ENCODE measurements at places on chromosomes 2 and 18. TPM values are rescaled to one million over a fixed set of nuclear protein-coding genes. Genes with fewer than 3 reads are reported as not detected.

SPP2 gene
- not detected for total RNA-seq

GRCh38 chr18:12686100-12686499 lies 16.4 kb downstream of the CEP76 start:
- H3K27ac ChIP-seq: no peak overlapping the region
- no peaks in the 10 kb centered on the region for H3K27me3 ChIP-seq
- H3K36me3 ChIP-seq: no peaks in the 10 kb centered on the region
- no peaks in the 10 kb centered on the region for H3K4me1 ChIP-seq

- no peak for DNase-seq
- H3K4me3 ChIP-seq: no peak overlapping the region
- no peaks in the 10 kb centered on the region for H3K4me1 ChIP-seq
- H3K36me3 ChIP-seq: no peaks in the 10 kb centered on the region
Observed at GRCh38 chr2:172375251-172375650, 52.1 kb upstream of the ITGA6 start.

DHRS9 gene
- total RNA-seq: not detected

GRCh38 chr2:18077231-18077630 lies 198.8 kb downstream of the KCNS3 start:
- DNase-seq: no peak
- H3K4me1 ChIP-seq: no peaks in the 10 kb centered on the region
- no peak overlapping the region for H3K27ac ChIP-seq

DNA sequence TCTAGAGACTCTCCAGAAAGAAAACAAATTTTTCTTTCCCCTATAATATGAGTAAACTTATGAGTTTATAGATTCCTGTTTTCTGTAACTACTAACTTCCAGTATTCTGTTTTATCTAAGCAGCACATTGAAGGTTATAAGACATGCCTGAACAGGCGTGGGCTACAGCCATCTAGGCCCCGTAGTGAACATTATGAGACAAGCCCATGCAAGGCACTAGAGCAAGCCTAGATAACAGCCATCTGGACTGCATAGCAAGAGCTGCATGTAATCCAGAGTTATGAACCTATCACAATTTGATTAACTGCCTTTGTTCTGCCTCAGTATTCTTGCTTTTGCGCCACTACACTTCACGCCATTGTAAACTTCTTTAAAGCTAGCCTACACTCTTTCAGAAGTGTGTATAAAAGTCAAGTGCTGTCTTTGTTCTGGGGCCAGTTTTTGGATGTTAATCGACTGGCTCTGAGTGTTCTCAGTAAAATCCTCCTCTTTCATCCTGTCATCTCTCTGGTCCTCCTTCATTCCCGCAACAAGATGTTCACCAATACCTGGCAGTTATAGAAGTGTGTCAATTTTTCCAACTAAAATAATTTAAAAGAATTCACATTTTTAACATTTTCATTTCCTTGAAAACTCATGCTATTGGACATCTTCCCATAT lies 3.0 kb upstream of the SULT1C3 start:
- H3K27me3 ChIP-seq: no peaks in the 10 kb centered on the region
- H3K36me3 ChIP-seq: no peaks in the 10 kb centered on the region
- H3K27ac ChIP-seq: no peak overlapping the region
- no peaks in the 10 kb centered on the region for H3K4me1 ChIP-seq
- no peak overlapping the region for H3K4me3 ChIP-seq

GALNT13 gene
- not detected for total RNA-seq

SIX3 gene
- not detected for total RNA-seq

TOGARAM2 gene
- total RNA-seq: 5.2 TPM

DNA sequence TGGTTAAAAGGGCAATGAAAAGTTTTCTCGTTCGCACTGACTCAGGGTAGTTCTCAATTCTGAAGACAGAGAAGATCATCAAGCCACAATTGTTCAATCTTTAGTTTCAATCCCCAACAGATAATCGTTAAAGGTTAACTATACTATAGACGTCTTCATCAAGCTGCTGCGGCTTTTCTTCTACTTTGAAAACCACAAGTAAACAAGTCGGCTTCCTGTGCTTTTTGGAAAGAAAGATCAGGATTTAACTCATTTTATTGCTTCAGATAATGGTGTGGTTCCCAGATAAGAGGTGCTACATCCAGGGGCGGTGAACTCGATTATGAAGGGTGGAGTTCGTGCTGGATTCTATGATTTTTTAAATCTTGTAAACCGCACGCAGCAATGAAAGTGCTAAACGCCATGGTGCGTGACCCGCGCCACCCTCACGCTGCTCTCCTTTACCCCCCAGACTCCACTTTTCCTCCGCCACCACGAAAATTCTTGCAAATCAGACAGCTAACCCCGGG lies 545 bp upstream of the CDCA7 start:
- H3K27me3 ChIP-seq: no peaks in the 10 kb centered on the region
- H3K4me1 ChIP-seq: peaks cover 9% of the 10 kb centered on the region
- peak overlapping the region; percentile 97 for H3K4me3 ChIP-seq
- H3K27ac ChIP-seq: peak overlapping the region; percentile 47
- DNase-seq: peak; percentile 3

GRCh38 chr2:9440058-9440727 lies 16.7 kb downstream of the CPSF3 start:
- DNase-seq: no peak
- H3K4me3 ChIP-seq: no peak overlapping the region
- no peaks in the 10 kb centered on the region for H3K4me1 ChIP-seq
- H3K36me3 ChIP-seq: peaks cover 15% of the 10 kb centered on the region
- no peak overlapping the region for H3K27ac ChIP-seq
- H3K27me3 ChIP-seq: no peaks in the 10 kb centered on the region

GRCh38 chr2:163701399-163702195 lies 34.2 kb downstream of the FIGN start:
- H3K4me1 ChIP-seq: no peaks in the 10 kb centered on the region
- H3K36me3 ChIP-seq: no peaks in the 10 kb centered on the region
- no peak for DNase-seq
- H3K4me3 ChIP-seq: no peak overlapping the region
- H3K27ac ChIP-seq: no peak overlapping the region

DNA sequence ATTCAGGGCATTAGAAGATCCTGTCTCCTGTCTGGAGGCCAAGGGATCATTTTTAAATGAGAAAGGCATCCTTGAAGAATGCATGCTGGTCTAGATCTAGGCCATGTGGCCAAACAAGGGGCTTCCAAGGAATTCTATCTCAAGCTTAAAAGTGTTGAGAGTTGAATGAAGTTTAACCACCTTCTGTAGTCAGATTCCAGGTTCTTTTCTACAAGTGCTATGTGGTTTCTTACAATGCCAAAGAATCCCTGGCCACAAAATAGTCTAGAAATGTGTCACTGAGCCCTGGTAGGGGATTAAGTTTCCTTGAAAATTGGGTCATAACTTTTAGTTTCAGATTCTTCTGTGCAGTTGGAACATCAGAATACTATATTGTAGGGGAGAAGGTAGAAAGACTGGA lies 640.7 kb upstream of the ACVR2A start:
- no peaks in the 10 kb centered on the region for H3K27me3 ChIP-seq
- H3K4me1 ChIP-seq: no peaks in the 10 kb centered on the region
- H3K4me3 ChIP-seq: no peak overlapping the region
- H3K27ac ChIP-seq: no peak overlapping the region

SLC9A4 gene
- not detected for total RNA-seq

- no peaks in the 10 kb centered on the region for H3K36me3 ChIP-seq
- no peaks in the 10 kb centered on the region for H3K4me1 ChIP-seq
- no peak for DNase-seq
- no peak overlapping the region for H3K4me3 ChIP-seq
Observed at GRCh38 chr18:73549236-73549635, 598.4 kb downstream of the FBXO15 start.

LYPD6 gene
- not detected for total RNA-seq

GRCh38 chr2:124001696-124002430 lies 23.2 kb upstream of the CNTNAP5 start:
- DNase-seq: no peak
- no peaks in the 10 kb centered on the region for H3K4me1 ChIP-seq
- no peak overlapping the region for H3K27ac ChIP-seq
- no peaks in the 10 kb centered on the region for H3K36me3 ChIP-seq

- no peak overlapping the region for H3K4me3 ChIP-seq
- H3K27ac ChIP-seq: no peak overlapping the region
Observed at GRCh38 chr18:48475635-48476549, 62.9 kb upstream of the CTIF start.

GRCh38 chr18:46134920-46135675 lies 30.9 kb downstream of the HAUS1 start:
- no peak overlapping the region for H3K27ac ChIP-seq
- H3K27me3 ChIP-seq: no peaks in the 10 kb centered on the region
- peaks cover 2% of the 10 kb centered on the region for H3K36me3 ChIP-seq
- no peaks in the 10 kb centered on the region for H3K4me1 ChIP-seq
- H3K4me3 ChIP-seq: no peak overlapping the region

CRYBA2 gene
- total RNA-seq: not detected

CCDC178 gene
- total RNA-seq: not detected

DNA sequence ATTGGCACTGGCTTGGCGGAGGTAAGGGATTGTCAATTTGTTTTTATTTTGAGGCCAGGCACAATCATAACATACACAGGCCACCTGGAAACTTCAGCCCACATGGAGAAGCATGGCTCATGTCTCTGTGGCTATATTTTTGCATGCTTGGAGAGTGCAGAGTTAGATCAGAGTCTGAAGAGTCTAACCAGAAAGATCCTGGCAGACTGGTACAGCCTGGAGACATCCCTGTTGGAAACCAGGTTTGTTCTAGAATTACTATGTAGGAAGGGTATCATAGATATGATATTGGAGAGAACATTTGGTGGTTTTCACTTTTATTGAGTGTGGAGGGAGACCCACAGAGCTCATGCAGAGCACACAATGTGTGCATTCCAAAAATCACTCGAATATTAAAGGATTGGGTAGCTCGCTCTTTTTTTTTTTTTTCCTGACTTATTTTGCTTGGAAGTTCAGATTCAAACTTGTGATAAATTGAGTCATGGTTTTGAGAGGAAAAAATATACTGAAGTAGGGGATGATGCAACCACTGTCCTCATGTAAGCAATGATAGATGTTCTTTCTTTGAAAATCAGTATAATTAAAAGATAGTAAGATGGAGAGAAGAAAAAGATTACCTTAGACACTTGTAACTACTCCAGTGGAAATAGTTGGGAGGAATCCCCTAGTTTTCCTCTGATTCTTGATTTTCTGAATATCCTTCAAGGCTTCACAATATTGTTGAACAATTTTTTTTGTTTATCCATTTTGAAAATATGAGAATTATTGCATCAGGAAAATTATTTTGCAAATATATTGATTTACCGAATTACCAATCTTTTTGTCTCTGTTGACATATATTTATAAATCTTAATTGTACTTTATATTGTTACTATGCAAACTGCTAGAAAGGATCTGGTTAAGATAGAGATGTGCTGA lies 185.7 kb upstream of the ZEB2 start:
- H3K4me3 ChIP-seq: no peak overlapping the region
- no peak for DNase-seq
- H3K36me3 ChIP-seq: no peaks in the 10 kb centered on the region
- no peaks in the 10 kb centered on the region for H3K27me3 ChIP-seq
- no peak overlapping the region for H3K27ac ChIP-seq

GRCh38 chr2:239035361-239035814 lies 187.5 kb downstream of the TWIST2 start:
- H3K4me1 ChIP-seq: peaks cover 7% of the 10 kb centered on the region
- DNase-seq: peak; percentile 69
- H3K36me3 ChIP-seq: no peaks in the 10 kb centered on the region
- H3K27ac ChIP-seq: no peak overlapping the region
- no peaks in the 10 kb centered on the region for H3K27me3 ChIP-seq
- H3K4me3 ChIP-seq: no peak overlapping the region

KCNJ13 gene
- total RNA-seq: not detected

- no peaks in the 10 kb centered on the region for H3K27me3 ChIP-seq
- H3K36me3 ChIP-seq: no peaks in the 10 kb centered on the region
- no peak overlapping the region for H3K4me3 ChIP-seq
Observed at GRCh38 chr2:224103651-224104050, 64.6 kb upstream of the SERPINE2 start.

DNA sequence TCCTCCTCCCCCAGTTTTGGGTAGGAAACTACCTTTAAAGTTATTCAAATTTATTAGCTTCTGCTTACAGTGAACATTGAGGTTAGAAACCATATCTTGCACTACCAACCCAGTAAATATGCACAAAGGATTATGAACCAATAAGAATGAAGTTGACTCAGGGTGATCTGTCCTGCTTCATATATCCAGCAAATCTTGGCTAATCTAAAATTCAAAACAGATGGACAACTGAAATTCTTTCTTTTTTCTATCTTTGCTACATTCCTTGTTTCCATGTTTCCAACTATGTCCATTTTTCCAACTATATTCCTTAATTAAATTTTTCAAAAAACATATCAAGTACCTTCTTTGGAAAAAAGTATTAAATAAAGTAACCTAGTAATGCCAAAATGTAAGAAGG lies 149.3 kb downstream of the FAM124B start:
- H3K27me3 ChIP-seq: no peaks in the 10 kb centered on the region
- no peaks in the 10 kb centered on the region for H3K4me1 ChIP-seq
- no peak overlapping the region for H3K27ac ChIP-seq
- H3K36me3 ChIP-seq: no peaks in the 10 kb centered on the region
- DNase-seq: no peak

HOXD13 gene
- total RNA-seq: not detected

DNA sequence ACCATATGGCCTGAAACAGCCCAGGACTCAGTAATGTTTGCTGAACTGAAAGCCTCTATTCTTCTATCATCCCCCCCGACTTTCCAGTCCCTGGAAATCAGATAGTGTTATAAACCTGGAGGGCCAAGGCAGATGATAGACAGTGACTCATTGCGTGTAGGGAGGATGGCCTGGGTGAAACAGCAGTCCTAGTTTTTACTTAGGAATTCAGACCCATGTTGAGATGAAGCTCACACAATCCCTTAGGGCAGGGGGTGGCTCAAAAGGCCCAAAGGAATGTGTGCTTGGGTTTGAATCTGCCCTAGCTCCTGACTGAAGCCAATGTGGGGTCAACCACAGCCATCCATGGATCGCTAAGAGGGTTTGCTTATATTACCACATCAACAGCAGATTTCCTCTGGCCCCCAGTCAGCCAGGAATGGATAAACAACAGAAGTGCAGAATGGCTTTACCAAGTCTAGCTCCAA lies 43.9 kb upstream of the STPG4 start:
- DNase-seq: no peak
- no peak overlapping the region for H3K27ac ChIP-seq
- H3K4me1 ChIP-seq: no peaks in the 10 kb centered on the region
- H3K36me3 ChIP-seq: no peaks in the 10 kb centered on the region
- H3K27me3 ChIP-seq: no peaks in the 10 kb centered on the region
- no peak overlapping the region for H3K4me3 ChIP-seq

DNA sequence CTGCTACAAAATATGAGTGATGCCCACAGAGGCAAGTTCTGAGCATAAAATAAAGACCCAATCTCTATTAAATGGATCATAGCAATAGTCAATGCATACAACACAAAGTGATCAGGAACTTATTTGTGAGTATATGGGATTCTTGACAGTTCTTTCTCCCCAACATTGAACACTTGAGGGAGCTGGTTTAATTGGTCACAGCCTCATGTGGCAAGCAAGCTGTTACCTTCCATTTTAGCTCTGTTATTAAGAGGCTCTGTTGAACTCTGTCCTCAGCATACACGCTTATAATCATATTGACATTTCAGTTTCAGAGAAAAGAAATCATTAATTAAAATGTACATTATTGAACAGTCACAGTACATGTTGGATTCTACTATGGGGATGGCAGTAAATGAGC lies 37.6 kb upstream of the PAX3 start:
- no peak for DNase-seq
- H3K4me3 ChIP-seq: no peak overlapping the region
- H3K27me3 ChIP-seq: peaks cover 15% of the 10 kb centered on the region
- H3K27ac ChIP-seq: no peak overlapping the region
- H3K36me3 ChIP-seq: no peaks in the 10 kb centered on the region

- H3K4me3 ChIP-seq: no peak overlapping the region
- H3K4me1 ChIP-seq: no peaks in the 10 kb centered on the region
- no peak for DNase-seq
- H3K27ac ChIP-seq: no peak overlapping the region
- H3K27me3 ChIP-seq: no peaks in the 10 kb centered on the region
- H3K36me3 ChIP-seq: no peaks in the 10 kb centered on the region
Observed at GRCh38 chr2:201930831-201931230, 102.8 kb upstream of the FZD7 start.

NYAP2 gene
- total RNA-seq: 0.15 TPM
